ENCODE measurements at places on chromosomes 11 and 22.

- DNase-seq = no peak
Measured at GRCh38 chr11:10164621-10165020, 129.4 kb downstream of the SBF2 start.

DNA sequence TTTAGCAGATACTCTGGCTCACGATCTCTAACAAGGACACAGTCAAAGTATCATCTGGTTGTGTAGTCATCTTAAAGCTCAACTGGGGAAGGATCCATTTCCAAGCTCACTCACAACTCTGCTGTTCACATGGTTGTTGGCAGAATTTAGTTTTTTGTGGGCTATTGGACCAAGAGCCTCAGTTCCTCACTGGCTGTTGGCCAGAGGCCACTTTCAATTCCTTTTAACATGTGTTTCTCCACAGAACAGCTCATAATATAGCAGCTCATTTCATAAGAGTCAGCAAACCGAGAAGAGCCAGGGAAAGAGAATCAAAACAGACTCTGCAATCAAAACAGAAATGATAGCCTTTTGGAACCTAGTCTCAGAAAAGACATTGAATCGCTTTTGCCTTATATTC, 22.6 kb downstream of the IZUMO1R start:
- no peak for DNase-seq

DNA sequence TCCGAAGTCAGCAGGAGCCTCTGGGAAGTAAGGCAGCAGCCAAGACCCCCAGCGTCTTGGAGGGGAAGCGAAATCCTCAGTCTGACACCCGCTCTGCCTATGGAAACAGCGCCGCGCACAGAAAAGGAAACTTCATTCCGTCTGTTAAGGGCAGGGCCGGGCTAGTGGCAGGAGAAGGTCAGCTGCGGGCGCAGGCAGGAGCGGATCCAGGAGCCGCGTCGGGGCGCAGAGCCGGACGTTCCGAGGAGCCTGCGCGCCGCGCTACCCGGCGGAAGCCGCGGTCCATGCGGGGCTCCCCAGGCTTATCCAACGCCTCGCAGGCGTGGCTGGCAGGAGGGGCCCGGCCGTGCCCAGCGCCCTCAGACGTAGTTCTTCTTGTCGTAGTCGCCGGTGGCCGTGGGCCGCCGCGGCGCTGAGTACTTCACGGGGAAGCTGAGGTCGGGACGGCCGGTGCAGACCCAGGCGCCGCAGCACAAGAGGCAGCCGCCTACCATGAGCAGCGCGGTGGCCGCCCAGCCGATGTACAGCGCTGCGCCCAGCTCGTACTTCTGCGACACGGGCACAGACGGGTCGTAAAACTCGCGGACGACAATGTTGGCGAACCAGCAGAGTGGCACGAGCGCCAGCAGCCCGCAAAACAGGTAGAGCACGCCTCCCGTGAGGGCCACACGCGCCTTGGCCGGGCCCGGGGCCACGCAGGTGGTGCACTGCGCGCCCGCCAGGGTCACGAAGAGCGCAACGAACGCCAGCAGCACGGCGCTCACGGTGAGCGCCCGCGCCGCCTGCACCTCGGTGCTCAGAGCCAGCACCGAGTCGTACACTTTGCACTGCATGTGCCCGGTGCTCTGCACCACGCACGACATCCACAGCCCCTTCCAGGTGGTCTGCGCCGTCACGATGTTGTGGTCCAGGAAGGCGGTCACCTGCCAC, 705 bp downstream of the CLDN5 start:
- no peak for DNase-seq

GRCh38 chr11:134640971-134641968, 229.2 kb upstream of the B3GAT1 start:
- DNase-seq = no peak

Measured in kidney capillary endothelial cell (primary cell).